Skin of body (tissue), 3 donors: ENCODE measurements at places on chromosomes 4 and X. TPM values are rescaled to one million over a fixed set of nuclear protein-coding genes. Genes with fewer than 3 reads are reported as not detected.
A peak's percentile ranks its signal among the peaks of the same experiment; 100 is the strongest.

- DNase-seq, result no peak
These were observed 515.4 kb upstream of the ATOH1 start for GRCh38 chr4:93313197-93313596.

TXK gene
- total RNA-seq, result 1.1 TPM

DNA sequence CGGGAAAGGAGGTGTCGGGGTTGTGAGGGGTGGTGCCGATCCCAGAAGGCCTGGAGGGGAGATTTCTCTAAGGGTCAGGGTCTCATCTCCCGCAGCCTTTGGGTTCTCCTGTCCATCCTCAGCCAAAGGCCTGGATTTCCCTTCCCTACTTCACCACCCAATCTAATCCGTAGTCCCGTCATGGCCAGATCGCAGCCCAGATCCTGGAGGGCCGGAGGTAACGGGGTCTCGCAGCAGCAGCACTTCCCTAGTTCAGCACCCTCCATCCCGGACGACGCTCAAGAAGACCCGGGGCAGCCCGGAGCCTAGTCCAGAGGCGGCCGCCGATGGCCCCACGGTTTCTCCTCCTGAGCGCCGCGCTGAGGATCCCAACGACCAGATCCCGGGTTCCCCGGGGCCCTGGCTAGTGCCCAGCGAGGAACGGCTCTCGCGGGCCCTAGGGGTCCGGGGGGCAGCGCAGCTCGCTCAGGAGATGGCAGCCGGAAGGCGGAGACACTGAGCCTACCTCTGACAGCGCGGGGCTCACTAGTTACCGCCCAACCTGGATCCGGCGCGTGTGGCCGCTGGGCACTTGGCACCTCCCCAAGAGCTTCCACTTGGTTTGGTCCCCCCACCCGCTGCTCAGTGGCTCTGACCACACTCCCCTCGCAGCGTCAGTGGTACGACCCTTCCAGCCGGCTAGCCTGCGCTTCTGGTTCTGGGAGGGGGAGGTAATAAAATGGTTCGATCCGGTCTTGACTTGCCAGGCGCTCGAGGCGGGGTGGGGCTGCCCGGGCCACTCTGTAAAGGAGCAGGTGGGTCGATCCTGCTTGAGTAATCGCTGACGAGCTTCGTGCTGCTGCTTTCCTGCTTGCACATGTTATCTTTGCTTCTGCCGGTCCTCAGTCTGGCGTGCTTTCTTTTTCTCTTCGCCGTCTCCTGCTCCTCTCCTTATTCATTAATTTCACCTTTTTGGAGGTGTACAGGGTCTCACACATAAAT is 3.6 kb downstream of the MAGIX start:
- peak; percentile 31 for DNase-seq

DNA sequence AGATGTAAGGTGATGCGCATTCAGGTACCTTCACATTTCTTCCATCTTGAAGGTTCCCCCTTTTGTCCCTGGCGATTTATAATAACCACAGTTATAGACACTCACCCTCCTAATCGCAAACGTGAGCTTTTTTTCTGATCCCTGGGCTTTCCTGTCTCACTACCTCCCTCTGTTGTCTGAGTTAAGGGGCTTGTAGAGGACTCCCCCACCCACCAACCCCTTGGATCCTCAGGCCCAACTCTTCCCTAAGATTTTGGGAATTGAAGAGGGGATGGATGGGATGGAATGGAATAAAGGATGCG is 1.4 kb downstream of the CNKSR2 start:
- no peak for DNase-seq

GRCh38 chr4:65670331-65671031 is at the start of gene EPHA5:
TSS of gene EPHA5 (minus strand) at chr4:65670489. CDS start at chr4:65669742, 747 bp downstream.
- DNase-seq, result peak; percentile 67

DOK7 gene
- total RNA-seq, result 0.99 TPM

SSX4 gene
- not detected for total RNA-seq

DNA sequence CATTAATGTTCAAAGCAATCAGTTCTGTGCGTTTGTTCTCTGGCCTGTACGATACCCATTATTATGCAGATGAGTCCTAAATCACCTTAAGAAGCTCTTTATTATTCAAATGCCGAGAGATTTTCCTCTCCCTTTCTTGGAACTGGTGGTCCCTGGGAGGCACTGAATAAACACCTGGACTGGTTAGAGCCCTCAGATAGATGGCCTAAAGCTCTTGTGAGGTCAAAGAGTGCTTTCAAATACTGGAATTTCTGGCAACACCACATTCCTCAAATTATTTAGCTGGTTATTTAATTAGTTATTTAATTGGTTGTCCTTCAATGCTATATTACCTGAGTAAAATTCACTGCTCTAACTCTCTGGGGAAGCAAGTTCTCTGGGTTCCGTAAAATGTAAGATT is 3.0 kb downstream of the ARHGEF38 start:
- DNase-seq, result no peak

DNA sequence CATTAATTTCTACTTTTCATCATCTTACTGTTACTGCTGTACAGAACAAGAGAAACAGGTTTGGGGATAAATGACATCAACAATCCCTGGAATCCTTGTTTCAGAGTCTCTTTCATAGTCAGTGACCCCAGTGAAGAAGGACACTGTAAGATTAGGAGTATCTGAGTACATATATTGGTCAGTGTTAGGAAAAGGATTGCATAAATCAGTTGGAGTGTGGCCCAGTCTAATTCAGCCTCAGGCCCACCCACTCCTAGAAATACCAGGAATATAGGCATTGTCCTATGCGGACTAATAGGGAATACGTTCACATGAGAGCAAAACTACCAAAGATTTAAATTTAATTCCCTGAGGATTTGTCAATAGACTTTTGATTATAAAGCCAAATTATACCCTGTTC is 237.8 kb downstream of the LDB2 start:
- no peak for DNase-seq

DNA sequence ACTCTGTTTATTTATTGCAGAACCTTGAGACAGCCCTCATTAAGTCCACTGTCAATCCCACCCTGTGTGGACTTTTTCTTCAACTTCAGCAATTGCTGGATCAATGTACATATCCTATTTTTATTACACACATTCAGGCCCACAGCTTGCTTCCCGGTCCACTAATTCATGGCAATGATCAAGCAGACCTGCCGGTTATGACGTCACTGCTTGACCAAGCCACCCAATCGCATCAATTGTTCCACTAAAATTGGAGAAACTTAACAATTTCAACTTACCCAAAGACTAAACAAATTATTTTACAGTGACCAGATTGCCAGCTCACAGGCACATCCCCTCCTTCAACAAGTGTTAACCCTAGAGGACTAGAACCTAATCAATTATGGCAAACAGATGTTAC is 240.4 kb upstream of the MAGEB18 start:
- no peak for DNase-seq

SOWAHD gene
- total RNA-seq, result 0.79 TPM

- DNase-seq, result no peak
These were observed 32.0 kb downstream of the ATXN3L start for GRCh38 chrX:13287816-13288215.

DNA sequence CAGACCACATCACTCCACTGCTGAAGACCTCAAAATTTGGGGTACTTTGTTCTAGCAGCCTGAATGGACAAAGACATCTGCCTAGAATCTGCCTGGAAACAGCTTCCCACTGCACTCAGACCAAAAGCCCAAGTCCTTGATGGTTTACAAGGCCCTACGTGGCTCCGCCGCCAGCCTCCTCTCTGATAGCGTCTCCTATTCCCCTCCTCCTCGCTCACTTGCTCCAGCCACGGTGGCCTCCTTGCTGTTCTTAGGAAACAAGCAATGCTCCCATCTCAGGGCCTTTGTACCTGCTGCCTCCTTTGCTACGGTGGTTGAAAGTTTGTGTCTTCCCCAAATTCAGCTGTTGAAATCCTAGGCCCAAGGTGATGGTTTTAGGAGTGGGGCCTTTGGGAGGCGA is 34.7 kb upstream of the SORCS2 start:
- no peak for DNase-seq
